ENCODE measurements at places on chromosomes 3 and 15.

DNA sequence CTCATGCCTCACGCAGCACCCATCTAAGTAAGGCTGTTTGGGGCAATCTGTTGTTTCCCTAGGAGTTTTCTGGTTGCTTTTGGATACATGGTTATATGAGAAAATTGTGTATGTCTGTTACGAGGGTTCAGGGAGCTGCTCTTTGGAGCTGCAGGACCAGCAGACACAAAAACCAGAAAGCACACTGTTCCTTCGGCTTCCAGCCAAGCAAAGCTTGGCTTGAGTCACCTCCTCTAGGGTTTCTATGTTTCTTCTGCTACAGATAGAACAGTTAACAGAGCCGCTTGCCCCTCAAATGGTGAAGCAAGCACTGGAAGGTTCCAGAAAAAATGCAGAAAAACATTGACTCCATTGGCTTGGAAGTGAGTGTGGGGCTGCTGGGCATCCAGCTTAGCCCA is 49.2 kb upstream of the CTDSPL start:
- DNase-seq: no peak

GRCh38 chr3:193240436-193240849 is 579 bp upstream of the PLAAT1 start:
- no peak for DNase-seq

DNA sequence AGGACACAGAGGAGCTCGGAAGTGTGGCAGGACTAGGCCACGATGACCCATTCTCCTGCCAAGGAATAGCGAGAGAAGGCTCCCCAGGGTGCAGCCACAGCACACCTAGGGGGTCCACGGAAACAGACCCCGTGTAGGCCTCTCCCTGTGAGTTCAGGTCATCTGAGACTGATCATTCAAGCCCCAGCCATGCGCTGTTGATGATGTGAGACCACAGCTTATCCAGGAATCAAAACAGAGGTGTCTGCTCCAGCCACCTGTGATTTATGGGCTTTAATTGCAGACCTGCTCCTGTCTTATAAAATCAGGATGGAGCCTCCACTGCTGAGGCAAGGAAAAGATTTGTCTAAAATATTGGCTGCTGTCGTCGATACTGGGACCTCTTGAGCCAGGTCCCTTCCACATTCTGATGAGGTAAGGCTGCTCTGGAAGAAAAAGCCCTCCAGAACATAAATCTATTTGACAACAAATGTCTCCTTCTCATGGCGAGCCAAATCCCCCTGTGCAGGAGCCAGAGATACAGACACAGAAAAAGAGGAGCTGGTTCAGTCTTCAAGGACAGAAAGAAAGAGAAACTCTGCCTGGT is 186.7 kb downstream of the TJP1 start:
- no peak for DNase-seq

DNA sequence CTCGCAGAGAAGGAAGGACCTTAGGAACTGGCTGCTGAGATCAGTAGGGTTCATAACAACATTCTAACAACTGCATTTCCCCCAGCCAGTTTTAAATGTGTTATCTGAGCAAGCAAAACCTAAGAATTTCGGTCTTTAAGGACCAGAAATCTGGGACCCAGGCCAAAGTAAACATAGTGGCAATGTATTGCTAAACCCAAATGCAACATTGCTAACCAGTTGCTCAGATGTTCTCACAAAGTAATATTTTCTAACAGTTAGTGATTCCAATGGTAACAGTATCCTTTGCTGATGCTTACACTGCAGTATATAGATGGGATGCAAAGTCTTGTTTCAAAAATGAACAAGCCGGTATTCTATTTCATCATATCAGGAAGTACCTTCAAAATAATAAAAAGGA is 254.3 kb downstream of the RYR3 start:
- DNase-seq: no peak

DNA sequence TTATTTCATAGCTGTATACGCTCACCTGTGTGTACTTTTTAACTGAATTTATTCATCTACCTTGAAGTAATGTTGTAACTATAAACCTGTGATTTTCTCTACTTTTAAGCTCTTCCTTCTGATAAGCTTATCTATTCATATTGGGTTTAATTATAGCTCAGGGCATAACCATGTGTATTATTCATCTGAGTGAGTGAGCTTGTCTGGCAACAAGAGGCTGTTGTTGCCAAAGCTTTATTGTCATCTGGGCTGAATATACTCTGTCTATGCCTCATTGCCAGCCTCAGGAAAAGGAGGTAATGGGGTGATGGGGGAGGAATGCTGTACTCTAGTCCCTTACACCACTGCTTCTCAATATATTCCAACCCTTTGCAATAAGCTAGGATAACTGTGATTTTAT is 292.4 kb downstream of the UBE2E2 start:
- DNase-seq: no peak

Measured in CD4-positive, alpha-beta T cell treated with Interleukin-17A for 1 hour (primary cell).